ENCODE measurements at places on chromosomes 7 and 10.

DNA sequence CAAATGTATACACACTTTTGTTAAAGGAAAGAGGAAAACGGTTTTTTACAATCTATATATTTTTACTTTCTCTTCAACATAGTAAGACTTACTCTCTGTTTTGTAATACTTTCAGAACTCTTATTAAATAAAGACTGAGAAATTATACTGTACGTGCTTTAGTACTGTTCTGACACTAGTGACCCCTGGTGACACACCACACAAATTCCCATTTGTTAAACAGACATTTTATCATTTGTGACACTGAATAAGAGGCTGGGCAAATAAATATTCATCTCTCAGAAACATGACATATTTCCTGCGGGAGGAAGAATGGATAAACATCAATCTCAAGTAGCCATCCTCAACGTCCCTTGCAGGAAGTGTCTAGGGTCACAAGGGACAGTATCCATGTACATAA is 68.9 kb upstream of the ZNF33B start:
- DNase-seq: no peak

DNA sequence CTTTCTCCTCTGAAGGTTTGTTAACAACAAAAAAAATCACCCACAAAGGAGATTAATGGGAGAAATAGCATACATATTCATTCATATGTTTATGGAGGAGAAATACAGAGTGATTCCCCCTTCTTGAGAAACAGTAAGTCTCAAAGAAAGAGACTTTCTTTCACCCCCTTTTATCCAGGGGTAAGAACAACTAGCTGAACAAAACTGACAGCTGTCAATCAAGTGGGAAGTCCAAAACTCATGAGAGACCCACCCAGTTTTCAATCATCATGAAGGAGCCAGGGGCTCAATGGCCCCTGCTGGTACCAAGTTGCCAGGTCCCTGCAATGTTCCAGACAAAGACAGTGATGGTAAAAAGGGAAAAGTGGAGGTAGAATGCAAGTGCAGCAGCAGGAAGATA is 1.9 kb upstream of the CYP3A43 start:
- no peak for DNase-seq

DNA sequence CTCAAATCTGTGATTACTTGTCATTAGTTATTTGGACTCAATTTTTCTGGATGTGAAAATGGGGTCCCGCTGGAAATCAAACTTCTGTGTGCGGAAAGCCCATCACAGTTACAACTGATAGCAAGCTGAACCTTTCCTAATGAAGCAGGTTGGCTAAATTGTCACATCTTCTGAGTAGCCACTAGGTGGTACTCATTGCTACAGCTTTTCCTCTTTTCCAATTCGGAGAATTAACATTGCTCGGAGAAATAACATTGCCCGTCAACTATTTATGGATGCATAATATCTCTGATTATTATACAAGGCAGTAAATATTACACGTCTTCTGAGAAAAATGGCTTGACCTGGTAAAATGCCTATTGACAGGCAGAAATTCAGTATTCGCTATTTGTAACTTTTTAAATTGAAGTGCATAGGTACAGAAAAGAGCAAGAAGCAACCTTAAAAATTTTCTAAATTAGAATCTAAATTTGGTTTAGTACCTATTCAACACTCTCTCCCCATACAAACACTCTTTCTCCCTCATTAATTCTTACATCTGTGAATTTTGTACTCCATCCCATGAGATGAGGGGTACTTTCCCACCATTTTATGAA is 17.3 kb upstream of the BLOC1S2 start:
- no peak for DNase-seq

DNA sequence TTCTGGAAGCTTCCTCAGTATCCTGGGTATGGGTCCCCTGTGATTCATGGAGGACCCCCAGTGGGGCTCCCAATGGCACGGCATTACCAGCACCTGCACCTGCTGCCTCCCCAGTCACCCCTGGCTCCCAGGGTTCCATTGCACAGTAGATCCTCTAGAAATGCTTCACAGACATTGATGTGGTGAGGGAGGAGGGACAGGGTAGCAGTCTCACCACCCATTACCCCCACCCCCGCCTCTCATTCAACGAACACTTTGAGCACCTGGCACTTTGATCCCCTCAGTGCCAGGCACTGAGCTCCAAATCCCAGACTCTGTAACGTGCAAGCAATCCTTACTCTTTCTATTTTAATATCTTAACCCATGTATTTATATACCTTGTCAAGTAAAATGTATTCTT is 26.8 kb upstream of the PSAP start:
- no peak for DNase-seq
